ENCODE measurements at places on chromosomes 7 and 10.
A peak's percentile ranks its signal among the peaks of the same experiment; 100 is the strongest.

- no peak for DNase-seq
Measured at GRCh38 chr10:59910867-59911266, 4.5 kb upstream of the CCDC6 start.

- no peak for DNase-seq
Measured at GRCh38 chr7:78280276-78280675, 481.7 kb downstream of the PHTF2 start.

GRCh38 chr7:39248692-39249090 lies 271.0 kb downstream of the POU6F2 start:
- peak; percentile 4 for DNase-seq

DNA sequence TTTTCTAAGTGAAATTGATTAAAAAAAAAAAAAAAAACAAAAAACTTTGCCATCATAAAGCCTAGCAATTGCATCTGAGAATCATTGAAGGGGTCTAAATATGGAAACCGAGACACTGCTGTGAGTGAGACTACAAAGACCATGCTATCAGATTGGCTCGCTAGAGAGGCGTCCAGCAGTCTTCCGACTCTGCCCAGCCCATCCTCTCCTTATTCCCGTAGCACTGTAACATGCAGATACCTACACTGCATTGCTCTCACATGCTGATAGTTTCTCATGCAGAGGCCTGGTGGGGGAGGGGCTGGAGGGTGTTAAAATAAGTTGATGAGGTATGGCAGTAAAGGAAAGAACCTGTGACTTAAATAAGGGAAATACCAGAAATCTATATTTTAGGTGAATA lies 130.7 kb downstream of the NRF1 start:
- no peak for DNase-seq

Measured in NCI-H1436 (cell line).